ENCODE measurements at places on chromosomes 3 and 15.

- DNase-seq, result no peak
Measured at GRCh38 chr3:168990134-168990533, 673.4 kb downstream of the MECOM start.

DNA sequence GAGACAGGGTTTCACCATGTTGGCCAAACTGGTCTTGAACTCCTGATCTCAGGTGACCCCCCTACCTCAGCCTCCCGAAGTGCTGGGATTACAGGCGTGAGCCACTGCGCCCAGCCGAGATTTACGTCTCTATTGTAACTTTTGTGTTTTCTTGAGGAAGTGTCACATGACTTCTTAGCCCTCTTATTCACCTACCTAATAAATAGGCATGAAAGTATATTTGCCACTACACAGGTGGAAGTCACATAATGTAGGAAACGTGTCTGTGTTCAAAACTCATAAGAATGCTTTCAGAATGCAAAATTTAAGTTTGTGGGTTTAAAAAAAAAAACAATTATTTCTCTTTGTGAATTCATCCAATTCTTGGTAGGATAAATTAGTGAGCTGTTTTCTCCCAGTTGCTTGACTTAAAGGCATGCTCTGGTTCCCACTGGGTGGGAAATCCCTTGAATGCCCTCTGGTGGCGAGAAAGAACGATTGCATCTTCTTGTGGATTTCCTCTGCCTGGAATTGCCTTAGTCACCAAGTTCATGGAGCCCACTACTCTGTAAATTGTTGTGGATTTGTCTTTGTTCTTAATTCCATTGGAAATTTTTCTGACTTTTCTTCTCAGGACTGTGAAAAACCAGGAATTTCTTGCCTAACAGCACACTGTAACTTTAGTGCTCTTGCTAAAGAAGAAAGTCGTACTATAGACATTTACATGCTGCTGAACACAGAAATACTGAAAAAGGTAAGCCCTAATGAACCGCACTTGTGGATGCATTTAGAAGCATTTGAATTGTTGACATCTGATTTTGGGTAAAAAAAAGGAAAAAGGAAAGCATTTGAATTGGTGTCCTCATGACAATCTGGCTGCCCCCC lies 82.2 kb upstream of the CTDSPL start:
- DNase-seq, result peak; percentile 28

GRCh38 chr3:107842940-107843339 lies 247.9 kb downstream of the CD47 start:
- DNase-seq, result no peak

- DNase-seq, result no peak
Measured at GRCh38 chr3:151182349-151183079, 20.5 kb downstream of the GPR171 start.

DNA sequence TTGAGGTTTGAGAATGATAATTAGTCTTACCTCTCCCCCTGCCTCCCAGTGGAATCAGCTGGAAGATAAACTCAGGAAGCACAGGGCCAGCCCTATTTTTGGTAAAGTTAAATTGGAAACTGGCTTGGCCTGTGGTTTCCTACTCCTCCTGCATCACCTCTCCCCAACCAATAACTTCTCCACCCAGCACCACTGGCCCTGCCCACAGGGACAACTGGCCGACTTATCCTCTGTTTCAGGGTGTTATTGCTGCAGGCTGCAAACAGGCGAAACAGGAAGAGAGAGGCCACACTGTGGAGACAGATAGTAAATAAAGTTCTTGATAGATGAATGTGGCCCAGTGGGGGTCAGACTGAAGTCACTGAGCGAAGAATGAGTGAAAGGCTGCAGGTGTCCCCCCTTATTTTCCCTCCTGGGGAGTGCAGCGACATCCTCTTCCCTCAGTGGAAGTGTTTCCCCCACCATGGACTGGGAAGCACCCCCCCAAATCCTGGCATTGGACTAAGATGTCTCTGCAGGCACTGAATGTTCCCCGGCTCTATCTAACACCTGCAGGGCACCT lies 47.1 kb downstream of the PDIA5 start:
- DNase-seq, result no peak

GRCh38 chr3:180707896-180708295 lies 28.6 kb upstream of the CCDC39 start:
- no peak for DNase-seq

DNA sequence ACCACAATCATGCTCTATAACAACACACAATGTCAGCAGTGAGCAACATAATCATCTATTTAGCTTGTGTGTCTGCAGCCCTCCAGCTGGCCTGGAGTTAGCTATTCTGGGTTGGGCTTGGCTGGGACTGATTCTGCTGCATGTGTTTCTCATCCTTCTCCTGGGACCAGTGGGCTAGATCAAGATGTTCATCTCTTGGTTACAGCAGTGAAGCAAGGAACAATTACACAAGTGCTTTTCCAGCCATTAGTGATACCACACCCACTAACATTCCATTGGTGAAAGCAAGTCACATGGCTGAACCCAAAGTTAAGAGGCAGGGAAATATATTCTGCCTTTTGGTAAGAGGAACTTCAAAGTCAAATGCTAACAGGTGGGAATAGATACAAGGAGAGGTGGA lies 14.6 kb downstream of the NUDT16 start:
- DNase-seq, result no peak

- DNase-seq, result no peak
Measured at GRCh38 chr15:77025941-77026411, 31.1 kb downstream of the PSTPIP1 start.

- DNase-seq, result no peak
Measured at GRCh38 chr3:194132465-194133286, 3.3 kb upstream of the HES1 start.

GRCh38 chr3:186152889-186153292 lies 44.0 kb upstream of the ETV5 start:
- no peak for DNase-seq
